Smooth muscle cell of the umbilical artery (primary cell): ENCODE measurements at places on chromosomes 11 and 22. TPM values are rescaled to one million over a fixed set of nuclear protein-coding genes. Genes with fewer than 3 reads are reported as not detected.

The MMP3 gene
- 0.88 and 10.7 TPM in 2 replicates for total RNA-seq

The TBX10 gene
- not detected in 2 replicates for total RNA-seq

The SAA1 gene
- total RNA-seq = not detected in 2 replicates

The SHANK3 gene
- 0.59 and 1.0 TPM in 2 replicates for total RNA-seq

The INS gene
- not detected in 2 replicates for total RNA-seq

The POU2F3 gene
- under 0.01 TPM in 1 of 2 replicates, not detected in the other for total RNA-seq

The PRAME gene
- total RNA-seq = not detected in 2 replicates

The SMC1B gene
- not detected in 2 replicates for total RNA-seq

The NTM gene
- 45.4 and 168 TPM in 2 replicates for total RNA-seq

The SSTR3 gene
- not detected in 2 replicates for total RNA-seq

The MMP27 gene
- not detected in 2 replicates for total RNA-seq

The C11orf42 gene
- total RNA-seq = not detected in 2 replicates

The OR6T1 gene
- total RNA-seq = not detected in 2 replicates

The OR10A2 gene
- total RNA-seq = not detected in 2 replicates

The ANGPTL5 gene
- not detected in 2 replicates for total RNA-seq
